ENCODE measurements at places on chromosomes 6 and 20.

DNA sequence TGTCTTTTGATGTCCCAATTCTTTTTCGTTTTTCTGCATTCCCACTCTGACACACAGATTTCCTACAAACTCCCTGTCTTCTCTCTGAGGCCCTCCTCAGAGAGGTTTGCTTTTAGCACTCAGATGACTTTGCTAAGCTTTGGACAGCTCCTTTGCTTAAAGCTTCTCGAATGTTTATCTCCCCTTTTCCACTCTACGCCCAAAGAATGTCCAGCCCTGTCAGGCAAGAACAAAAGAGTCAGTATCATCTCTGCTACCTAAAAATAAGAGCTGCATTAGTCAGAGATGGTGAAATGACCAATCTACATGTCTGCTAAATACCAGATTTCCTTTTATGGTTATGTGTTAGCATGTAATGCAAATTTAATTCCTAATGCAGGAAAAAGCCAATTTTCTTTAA, 56.8 kb downstream of the PREP start:
- no peak for DNase-seq

- DNase-seq: no peak
Measured at GRCh38 chr6:13256266-13257001, 71.9 kb downstream of the TBC1D7 start.

DNA sequence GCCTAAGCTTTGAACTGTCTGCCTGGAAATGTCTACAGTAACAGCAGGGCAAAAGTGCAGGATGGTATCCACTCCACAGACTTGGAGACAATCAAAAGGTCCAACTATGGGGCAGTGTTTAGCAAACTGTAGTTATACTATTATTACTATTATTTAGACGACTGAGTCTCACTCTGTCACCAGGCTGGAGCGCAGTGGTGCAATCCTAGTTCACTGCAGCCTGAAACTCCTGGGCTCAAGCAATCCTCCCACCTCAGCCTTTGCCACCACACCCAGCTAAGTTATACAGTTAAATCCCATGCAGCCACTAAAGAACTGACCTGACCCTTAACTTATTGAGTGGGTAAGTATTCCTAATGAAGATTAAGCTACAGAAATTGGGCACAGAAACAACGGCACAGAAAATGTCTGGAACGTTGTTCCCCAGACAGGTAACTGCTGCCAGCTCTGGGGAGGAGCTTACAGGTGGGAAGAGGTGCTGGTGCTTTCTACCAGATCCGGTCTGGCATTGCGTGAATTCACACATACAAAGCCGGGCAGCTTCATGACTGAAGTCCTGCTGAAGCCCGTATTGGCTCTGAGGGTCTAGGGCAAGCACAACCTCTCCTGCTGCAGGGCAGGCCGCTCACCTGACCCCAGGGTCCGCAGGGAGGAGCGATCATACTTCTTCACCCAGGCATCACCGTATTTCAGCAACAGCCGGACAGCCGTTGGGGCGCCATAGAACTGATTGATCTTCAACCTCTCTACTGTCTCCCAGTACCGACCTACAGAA, 27.0 kb upstream of the APMAP start:
- DNase-seq: no peak

- DNase-seq: no peak
Measured at GRCh38 chr6:157374889-157375443, 6.0 kb upstream of the ZDHHC14 start.

DNA sequence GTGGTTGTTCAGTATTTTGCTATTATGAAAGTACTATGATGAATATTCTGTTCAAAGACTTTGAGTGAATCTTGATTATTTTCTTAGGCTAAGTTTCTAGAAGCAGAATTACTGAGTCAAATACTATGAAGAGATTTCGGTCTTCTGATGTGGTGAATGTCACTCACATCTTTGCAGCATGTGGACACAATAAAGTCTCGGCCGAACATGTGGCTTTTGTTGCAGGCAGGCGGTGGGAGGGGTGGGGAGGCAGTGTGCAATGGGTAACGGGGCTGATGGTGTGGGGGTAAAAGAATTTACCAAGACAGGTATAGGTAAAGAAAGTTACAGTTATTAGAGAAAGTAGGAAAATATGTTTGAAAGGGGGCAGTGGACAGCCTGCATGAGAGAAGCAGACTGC, 156.4 kb upstream of the DTNBP1 start:
- DNase-seq: no peak
